ENCODE measurements at places on chromosomes 7 and 10.
A peak's percentile ranks its signal among the peaks of the same experiment; 100 is the strongest.

DNA sequence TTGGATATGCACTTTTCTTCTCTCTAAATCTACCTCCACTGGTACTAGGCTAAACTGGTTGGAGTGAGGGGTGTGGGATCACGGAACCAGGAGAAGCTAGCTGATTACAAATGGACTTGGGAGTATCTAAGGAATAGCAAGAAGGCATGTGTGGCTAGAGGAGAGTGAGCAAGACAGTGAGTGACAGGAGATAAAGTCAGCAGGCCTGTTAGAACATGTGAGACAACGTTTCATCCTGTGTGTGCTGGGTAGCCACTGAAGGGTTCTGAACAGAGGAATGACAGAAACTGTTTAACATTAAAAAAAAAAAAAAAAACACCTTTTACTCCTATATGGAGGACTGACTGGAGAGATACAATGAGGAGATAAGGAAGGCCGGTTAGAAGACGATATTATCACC is 51.7 kb downstream of the ZNF438 start:
- DNase-seq, result no peak

GRCh38 chr10:12902135-12902572 is 99.4 kb downstream of the CCDC3 start:
- DNase-seq, result no peak

GRCh38 chr10:73340121-73340520 is 18.5 kb downstream of the CFAP70 start:
- no peak for DNase-seq

GRCh38 chr7:24572393-24572996 is 757 bp upstream of the PALS2 start:
- no peak for DNase-seq

DNA sequence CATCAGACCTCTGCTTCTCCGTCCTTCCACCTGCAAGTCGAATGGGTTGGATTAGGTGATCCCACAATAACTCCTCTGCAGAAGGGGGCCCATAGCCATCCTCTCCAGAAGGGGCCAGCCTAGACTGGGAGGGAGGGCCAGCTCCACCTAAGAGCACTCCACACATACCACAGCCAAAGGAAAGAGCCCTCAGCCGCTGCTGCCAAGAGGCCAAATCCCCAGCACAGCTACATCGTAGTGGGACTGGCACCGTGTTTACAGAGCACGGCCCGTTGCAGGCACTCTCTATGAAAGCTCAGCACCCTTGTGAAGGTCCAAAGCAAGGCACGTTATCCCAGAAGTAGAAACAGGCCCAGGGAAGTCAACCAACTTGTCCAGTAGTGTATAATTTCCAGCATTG is 5.4 kb downstream of the KCNH2 start:
- DNase-seq, result no peak

DNA sequence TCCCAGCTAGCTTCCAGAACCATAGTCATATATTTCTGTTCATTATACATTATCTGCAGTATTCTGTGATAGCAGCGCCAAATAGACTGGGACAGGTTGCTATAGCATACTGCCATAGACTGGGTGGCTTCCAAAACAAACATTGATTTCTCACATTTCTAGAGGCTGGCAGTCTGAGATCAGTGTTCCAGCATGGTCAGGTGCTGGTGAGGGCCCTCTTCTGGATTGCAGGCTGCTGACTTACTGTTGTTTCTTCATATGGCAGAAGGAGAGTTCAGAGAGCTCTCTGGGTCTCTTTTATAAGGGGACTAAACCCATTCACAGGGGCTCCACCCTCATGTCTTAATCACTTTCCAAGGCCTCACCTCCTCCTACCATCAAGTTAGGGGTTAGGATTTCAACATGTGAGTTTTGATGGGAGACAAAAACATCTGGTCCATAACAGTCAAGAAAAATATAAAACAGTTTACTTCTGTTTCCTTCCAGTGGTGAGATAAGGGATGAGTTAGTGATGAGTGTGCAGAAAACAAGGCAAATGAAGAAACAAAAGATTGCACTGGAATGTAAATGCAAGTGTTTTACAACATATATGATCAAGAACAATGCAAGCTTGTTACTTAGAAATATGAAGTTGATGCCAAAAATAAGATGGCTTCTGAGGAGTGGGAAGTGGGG is 399.0 kb upstream of the C7orf33 start:
- no peak for DNase-seq

DNA sequence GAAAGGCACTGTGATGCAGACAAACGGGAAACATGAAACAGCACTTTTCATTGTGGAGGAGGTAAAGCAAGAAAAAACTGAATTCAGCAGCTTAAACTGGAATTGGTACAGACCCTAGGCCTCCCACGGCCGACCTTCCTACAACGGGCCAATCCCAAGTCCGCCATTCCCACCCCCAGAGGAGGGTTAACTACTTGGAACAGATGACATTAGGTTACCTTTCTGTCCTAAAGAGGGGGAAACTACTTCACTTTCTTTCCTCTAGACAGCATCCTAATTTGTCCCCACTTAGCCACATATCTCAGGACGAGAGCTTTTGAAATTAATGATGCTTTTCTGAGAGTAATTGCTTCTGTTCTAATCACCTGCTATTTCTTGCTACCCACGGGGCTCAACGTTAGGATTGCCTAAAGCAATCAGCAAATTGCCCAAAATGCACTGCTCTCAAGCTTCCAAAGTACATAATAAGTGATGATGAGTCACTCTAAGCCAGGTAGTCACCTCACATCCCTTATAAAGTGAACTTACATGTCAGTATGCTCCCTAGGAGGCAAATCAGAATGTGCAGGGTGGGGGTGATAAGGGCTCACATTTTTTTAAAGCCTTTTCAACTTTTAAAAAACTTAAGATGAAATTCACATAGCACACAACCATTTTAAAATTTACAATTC is 36.7 kb downstream of the LSM5 start:
- DNase-seq, result no peak

DNA sequence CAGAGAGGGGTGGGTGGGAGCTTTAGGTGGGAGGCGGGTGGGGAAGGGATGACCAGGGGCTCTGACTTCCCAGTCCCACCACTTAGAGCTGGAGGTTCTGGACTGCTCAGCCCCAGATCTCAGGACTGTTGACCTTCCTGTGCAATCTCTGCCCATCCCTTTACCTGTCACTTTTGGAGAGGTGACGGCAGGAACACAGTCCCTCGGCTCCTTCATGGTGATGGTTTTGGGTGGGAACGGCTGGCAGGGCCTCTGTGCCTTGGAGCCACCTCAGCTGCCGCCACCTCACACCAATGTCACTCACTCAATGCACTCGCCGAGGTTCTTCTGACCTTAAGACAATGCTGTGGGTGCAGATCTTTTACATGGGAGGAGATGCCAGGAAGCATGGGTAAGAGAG is 49.0 kb downstream of the TMEM270 start:
- DNase-seq, result no peak

GRCh38 chr7:105719395-105719794 is 138.1 kb upstream of the EFCAB10 start:
- no peak for DNase-seq

GRCh38 chr7:139725077-139725476 is 52.7 kb downstream of the HIPK2 start:
- DNase-seq, result peak; percentile 44

- no peak for DNase-seq
Measured at GRCh38 chr10:63384001-63384400, 81.8 kb downstream of the JMJD1C start.

DNA sequence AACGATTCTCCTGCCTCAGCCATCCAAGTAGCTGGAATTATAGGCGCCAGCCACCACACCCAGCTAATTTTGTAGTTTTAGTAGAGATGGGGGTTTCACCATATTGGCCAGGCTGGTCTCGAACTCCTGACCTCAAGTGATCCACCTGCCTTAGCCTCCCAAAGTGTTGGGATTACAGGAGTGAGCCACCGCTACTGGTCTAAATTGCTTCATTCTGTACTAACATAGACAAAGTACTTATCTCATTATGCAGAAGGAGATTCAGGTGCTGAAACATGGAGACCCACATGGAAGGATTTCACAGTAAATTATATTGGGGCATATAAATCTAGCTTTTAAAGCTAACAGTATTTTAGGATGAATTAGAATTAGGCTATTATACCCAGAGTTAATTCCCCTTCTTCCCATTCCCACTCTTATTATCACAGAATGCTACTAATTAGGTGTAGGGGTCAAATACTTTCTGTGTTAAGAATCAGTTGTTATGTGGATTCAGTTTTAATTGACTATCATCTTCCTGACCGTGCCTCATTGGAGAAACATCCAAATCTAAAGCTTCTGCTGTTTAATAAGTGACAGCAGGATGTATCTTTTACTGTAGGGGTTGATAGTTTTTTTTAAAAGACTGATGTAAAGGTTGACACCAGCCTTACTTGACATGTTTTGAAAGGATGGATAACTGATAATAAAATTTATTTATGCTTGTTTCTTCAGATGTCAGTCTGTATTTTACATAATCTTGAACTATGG is 27.2 kb downstream of the ADK start:
- no peak for DNase-seq

DNA sequence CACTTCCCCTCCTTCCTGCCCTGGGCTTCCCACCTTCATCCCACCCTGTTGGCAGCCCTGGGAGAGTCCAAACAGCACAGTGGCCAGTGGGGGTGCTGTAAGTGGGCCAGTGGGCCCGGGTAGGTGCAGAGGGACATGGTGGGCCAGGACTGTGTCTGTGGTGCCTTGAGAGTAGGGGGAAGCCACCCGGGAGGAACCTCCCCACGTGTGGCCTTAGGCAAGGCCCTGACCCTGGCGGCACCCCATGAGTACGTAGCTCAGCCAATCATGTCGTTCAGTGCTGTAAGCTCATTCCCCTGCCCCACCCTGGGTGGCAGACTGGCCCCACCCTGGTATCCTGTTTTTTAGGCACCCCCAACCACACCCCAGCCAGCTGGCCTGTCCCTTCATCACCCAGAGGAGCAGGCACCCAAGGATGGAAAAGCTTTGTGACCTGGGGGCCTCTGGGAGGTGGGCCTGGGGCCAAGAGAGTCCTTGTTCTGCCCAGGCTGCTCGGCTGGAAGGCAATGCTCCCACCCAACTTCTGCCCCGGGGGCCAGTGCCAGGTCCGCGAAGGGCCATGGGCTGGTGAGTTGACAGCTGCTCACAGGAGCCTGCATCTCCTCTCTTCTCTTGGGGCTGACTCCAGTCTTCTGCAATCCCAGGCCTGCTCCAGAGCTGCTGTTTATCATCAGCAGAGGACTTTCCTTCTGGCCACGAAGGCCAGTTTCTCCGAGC is 41.6 kb downstream of the TSPAN15 start:
- no peak for DNase-seq

- DNase-seq, result no peak
Measured at GRCh38 chr7:2990949-2991470, 52.7 kb downstream of the CARD11 start.

GRCh38 chr7:81482600-81483186 is 287.2 kb downstream of the HGF start:
- DNase-seq, result no peak

GRCh38 chr10:418894-419293 is 270.6 kb downstream of the DIP2C start:
- no peak for DNase-seq

- no peak for DNase-seq
Measured at GRCh38 chr10:114389426-114389825, 14.9 kb downstream of the AFAP1L2 start.

- no peak for DNase-seq
Measured at GRCh38 chr10:132946806-132947546, 4.6 kb upstream of the CFAP46 start.

GRCh38 chr10:124342136-124342820 is 76.4 kb downstream of the OAT start:
- DNase-seq, result no peak

GRCh38 chr10:112565434-112566053 is 118.5 kb downstream of the VTI1A start:
- DNase-seq, result no peak

DNA sequence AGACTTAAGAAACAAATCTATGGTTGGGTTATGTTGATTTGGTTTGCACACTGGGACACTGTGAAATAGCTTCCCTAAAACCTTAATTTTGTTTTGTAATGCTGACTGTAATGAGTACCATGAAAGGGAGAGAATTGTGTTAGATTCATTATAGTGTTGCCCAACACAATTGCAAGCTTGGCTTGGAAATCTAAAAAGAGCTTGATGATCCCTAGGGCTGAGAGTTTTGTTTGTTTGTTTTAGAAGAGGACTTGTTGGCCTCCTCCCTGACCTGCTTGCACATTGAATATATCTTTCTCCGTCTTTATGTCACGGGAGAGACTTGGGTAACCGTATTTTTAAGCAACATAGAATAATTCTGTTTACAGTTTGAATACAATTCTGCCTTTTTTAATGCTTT is 410.1 kb downstream of the ARL4A start:
- no peak for DNase-seq

All from GM04503 (cell line).